ENCODE measurements at places on chromosomes 6 and 20.

DNA sequence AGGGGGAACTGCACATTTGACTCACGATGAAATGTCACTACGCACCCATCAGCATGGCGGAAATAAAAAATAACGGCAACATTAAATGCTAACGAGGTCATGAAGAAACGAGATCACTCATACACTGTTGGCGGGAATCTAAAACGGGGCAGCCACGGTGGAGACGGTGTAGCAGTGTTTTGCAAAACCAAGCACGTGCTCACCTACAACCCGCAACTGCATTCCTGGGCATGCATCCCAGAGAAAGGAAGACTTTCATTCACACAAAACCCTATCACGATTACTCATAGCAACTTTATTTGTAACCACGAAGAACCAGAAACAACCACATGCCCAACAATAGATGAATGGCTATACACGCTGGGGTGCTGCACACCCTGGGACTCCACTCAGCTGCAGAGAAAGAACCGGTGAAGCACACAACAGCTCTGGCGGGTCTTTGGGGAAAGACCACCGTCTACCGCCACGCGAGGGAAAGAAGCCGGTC, 77.0 kb downstream of the YTHDF1 start:
- DNase-seq = peak; percentile 10

DNA sequence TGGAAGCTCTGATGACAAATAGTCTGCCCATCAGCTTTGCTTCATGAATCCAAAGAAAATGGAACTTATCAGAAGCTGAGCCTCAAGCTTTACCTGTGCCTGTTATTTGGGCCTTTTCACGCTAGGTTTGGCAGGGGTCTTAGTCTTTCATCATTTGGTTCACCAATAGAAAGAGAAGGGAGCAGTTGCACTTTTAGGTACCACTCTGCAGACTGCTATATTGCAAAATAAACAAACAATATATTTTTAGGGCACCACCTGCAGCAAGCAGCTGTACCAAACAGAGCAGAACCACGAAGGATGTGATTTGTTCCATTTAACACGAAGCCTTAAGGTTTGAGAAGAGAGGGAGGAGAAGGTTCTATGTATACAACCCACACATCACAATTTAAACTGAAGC, 291.4 kb upstream of the RNF217 start:
- no peak for DNase-seq

DNA sequence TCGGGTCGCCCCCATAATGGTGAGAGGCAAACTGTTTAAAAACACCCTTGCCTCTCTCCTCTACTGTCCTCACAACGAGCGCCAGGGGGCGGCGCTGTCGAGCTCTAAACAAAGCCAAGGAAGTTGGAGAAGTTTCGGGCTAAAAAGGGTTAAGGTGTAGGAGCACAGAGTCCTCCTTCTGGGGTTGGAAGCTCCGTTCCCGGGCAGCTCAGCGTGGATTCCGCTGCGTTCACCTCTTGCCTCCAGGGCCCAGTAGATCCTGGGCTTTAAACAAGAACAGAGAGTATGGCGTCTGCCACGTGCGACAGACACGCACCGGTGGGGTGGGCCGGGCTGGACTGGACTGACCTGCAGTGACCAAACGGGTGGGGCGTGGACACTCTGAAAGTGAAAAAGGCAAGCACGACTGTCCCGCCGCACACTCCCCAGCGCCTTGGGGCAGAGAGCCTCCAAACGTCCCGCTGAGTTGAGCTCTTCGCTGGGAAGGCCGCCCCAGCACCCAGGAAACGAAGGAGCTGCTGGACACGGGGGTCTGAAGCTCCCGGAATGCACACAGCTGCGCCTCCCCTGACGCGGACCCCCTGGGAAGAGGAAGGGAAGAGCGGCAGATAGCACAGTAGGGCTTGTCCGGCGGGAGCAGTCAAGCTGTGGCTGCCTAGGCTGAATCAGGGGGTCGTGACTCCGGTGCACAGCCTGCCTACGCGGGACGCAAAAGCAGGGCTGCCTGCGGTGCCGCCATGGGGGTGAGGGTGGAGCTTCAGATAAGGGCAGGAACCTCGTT, 1.6 kb upstream of the THBD start:
- peak; percentile 72 for DNase-seq

- DNase-seq = peak; percentile 21
Measured at GRCh38 chr6:87698547-87699006, 3.5 kb downstream of the AKIRIN2 start.
